ENCODE measurements at places on chromosomes 2 and 18.

- peak; percentile 18 for DNase-seq
These were observed 17.4 kb downstream of the FBLN7 start for GRCh38 chr2:112155331-112156151.

DNA sequence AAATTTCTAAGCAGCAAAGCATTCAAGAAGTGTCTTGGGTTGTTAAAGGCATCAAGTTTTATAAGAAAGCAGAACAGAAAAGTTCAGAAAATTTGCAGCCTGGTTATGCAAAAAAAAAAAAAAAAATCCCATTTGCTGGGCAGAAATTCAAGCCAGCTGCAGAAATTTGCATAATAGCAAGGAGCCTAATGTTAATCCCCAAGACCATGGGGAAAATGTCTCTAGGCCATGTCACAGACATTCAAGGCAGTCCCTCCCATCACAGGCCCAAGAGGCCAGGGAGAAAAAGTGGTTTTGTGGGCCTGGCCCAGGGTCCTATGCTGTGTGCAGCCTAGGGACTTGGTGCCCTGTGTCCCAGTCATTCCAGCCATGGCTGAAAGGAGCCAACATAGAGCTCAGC is 269.0 kb upstream of the SLC39A10 start:
- no peak for DNase-seq

GRCh38 chr2:8862230-8862629 is 24.8 kb upstream of the KIDINS220 start:
- DNase-seq, result no peak

- DNase-seq, result no peak
These were observed 10.6 kb downstream of the EMX1 start for GRCh38 chr2:72927619-72928550.

GRCh38 chr2:195117011-195117410 is 540.0 kb upstream of the SLC39A10 start:
- DNase-seq, result no peak

DNA sequence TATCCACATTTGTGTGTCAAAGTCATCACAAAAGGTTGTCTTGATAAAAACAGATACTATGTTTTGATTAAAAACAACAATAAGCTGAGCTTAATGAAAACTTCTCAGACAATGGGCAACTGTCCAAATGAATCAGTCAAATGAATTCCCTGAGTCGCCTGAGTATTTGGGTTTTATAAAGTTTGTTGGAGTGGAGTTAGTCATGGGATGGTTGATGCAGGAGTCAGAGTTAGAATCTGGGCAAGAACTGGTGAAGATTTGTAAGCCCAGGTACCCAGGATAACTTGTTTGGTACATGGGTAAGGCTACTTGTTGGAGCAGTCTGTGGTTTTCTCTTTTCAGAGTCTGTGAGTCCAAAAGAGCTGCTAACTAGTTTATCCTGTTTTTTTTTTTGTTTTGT is 34.4 kb upstream of the RAPGEF4 start:
- DNase-seq, result no peak

DNA sequence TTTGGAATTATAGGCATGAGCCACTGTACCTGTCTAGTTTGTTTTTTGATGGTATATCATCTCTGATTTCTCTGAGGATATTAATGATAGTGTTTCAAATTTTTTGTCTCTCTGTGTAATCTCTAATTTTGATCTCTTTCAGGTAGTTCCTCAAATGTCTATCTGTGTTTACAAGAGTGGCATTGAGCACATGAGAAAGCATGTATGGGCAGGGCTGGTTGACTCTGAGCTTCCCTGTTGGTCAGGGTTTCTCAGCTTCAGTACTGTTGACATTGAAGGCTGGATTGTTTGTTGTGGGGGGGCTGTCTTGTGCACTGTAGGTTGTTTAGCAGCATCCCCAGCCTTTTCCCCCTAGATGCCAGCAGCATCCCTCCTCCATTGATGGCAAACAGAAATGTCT is 79.9 kb downstream of the TMEM247 start:
- DNase-seq, result no peak

DNA sequence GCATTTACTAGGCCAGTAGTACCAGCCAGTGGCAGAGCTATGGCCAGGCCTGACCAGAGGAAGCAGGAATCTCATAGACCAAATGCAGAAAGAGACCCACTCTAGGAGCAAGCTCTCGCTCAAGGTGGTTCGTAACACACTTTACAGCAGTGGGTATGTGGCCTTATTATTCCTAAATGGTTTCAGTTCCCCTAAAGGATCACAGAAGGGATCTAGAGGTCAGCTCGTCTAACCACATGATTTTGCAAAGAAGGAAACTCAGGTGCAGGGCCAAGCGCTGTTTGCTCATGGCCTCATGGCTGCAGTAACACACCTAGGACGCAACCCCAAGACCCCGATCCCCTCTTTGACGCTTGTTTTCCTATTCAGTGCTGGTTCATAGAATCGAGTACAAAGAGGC is 65.5 kb upstream of the ATG16L1 start:
- no peak for DNase-seq

- no peak for DNase-seq
These were observed 1.2 kb upstream of the NPAS2 start for GRCh38 chr2:100818606-100819369.

- DNase-seq, result no peak
These were observed 17.7 kb downstream of the SPDYA start for GRCh38 chr2:28828382-28828781.

- no peak for DNase-seq
These were observed 231.3 kb downstream of the NDUFA10 start for GRCh38 chr2:239793836-239794235.

DNA sequence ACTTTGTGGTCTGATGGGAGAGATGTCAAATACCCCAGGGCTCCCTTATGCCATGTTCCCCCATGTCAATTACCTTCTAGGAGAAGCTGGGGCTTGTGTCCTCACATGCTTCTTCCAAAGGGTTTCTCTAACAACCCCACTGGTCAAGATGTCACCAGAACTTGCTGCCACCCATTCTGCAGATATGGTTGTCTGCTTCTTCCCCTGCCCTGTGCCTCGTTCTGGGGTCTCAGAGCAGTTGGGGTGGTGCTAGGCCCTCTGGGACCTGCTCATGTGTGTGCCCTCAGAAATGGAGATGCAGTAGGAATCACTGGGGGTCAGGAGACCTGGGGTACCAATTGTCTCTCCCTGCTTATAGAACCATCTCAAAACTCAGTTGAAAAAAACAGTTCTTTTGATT is 268.6 kb downstream of the MYCN start:
- no peak for DNase-seq

DNA sequence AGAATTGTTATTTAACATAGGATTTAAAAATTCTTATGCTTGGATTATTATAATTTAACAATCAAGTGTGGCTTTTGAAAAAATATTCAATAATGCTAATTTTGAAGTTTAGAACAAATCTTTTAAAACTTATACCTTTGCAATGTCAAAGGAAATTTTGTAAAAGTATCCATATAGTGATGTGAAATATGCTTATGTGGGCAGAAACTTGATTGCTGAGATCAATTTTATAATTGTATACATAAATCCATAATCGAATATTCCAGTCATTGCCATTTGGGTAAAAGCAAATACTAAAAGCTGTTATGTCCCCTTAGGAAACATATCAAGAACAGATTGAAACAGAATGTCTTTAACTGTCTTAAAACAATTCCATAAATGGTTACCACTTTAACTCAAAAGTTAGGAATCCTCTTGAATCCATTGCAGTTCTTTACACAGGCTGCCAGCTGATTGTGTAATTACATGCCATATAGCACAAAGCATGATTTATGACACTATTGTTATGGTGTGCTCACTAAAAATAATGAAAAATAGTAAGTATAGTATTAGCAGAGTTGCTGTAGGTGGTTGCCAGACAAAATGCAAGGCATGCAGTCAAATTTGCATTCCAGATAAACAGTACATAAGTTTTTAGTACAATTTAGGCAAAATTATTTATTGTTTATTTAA is 24.2 kb downstream of the PLCL1 start:
- no peak for DNase-seq

DNA sequence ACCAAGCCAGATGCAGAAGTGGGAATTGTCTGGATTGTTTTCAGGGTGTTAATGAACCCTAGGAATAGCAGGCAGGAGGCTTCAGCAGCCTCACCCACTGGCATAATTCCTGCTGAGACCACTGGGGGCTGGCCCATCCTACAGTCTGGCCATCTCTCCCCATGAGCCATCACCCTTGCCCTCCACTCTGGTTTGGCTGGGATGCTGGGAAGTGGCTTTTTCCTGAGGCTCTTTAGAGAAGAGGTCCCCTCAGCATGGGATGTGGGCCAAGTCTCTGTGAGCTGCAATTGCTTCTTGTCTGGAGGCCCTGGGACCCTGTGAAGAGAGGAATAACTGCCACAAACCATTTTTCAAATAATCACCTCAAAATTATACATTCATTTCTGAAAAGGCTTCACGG is 4.0 kb downstream of the TCF7L1 start:
- no peak for DNase-seq

GRCh38 chr2:132750606-132751005 is 80.6 kb upstream of the LYPD1 start:
- DNase-seq, result no peak

DNA sequence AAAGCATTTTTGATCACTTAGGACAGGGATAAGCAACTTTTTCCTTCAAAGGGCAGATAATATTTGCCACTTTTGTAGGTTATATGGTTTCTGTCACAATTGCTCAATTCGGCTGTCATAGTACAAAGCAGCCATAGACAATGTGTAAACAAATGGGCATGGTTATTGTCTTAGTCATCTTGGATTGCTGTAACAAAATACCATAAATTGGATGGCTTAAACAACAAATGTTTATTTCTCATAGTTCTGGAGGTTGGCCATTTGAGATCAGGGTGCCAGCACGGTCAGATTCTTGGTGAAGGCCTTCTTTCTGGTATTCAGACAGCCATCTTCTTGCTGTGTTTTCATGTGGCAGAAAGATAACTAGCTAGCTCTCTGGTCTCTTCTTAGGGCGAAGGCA is 91.2 kb downstream of the TAF4B start:
- DNase-seq, result no peak

DNA sequence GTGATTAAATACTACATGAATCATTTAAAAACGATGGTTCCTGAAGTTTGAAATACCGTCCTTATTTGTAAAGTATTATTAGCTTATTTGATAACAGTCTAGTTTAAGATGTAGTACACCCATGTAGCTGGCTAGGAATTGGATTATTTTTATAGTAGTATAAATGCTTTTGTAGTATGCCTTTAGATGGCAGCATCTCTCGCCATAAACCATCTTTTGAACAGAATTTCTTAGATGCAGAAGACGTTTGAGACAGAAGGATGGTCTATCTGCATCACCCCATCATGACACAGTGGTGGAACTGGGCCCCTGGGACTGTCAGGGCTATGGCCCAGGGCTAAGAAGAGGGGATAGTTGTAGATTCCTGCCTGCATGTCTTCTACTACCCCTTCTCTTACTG is 152.7 kb downstream of the WDSUB1 start:
- DNase-seq, result no peak

DNA sequence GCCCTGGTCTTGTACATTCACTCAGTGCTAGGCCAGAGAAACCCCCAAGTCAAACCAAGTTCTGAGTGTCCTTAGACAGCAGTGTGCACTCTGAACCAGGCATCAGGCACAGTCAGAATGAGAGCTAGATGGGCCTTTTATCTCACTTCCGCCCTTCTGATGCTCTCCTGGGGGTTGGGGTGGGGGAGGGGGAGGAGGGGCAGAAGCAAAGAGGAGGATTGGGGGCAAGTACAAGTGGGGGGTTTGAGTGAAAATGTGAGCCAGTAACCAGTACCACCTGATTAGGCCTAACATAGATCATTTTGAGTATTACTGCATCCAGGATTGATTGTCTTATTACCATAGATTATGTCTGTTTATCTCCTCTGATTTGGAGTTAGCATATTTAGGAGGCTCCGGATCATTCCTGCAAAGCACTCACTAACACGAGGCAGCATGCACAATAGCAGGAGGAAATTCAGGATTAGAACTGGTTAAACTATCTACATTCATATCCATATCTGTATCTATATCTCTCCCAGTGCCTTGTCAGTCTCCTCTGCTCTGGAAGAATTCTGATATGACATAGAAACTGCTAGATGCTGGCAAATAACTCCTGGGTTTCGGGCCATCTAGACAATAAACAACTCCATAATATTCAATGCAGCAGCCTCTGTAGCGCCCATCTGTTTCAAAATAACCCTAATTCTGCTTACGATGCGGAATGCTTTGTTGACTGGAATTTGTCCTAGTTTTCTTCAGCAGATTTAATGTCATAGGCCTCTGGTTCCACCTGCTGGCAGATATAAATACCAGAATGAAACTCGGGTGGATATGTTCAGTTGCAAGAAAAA is 149.1 kb downstream of the RHBDD1 start:
- DNase-seq, result no peak

DNA sequence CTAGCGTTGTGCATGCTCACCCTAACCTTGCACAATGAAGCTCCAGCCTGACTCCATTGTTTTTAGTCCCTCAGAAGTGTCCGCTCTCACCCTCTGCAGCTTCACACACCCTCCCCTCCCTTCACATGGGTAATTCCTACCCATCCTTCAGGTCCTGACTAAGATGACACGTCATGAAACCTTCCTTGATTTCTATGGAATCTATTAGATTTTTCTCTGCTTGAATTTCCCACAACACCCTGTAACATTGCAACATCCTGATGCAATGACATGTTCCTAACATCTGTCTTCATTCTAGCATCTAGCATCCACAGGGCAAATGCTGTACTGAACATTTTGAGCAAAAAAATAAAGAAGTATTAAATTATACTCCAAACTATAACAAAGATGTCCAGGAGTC is 77.0 kb upstream of the PID1 start:
- no peak for DNase-seq

DNA sequence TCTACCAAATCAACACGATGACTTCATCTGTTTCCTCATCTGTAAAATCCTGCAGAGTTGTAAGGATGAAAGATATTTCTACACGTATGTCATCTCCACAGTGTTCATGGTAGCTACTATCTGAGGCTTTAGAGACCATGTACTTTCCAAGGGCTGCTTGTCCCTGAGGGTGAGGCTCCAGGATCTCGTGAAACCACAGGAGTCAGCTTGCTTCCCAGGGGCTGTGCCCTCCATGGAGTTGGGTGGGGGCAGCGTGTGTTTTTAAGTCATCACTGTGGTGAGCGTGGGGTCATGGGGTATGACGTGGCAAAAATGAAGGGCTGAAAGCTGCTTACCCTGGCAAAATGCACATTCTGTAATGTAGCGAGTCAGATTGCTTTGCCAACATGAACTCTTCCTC is 81.6 kb downstream of the ASAP2 start:
- no peak for DNase-seq

- no peak for DNase-seq
These were observed 160.8 kb upstream of the HAAO start for GRCh38 chr2:42953216-42953615.

DNA sequence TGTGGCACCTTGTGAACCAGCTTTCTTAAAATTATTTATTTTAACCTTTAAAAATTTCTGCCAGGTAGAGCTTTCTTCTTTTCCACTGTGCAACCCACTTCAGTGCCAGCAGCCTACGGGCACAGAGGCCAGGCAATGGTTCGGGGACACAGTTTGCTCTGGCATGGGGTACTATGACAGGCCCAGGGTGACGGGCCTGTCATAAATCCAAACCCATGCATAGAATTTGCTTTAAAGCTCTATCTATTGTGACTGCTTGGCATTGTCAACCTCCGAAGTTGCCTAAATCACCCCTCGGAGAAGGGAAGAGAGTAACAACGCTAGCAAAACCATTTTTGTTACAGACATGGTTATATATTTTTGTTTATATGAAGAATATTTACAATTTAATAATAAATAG is 1.5 kb downstream of the ODC1 start:
- DNase-seq, result no peak

GRCh38 chr2:241417626-241418025 is 61.5 kb downstream of the FARP2 start:
- no peak for DNase-seq
